ENCODE measurements at places on chromosomes 4 and X. TPM values are rescaled to one million over a fixed set of nuclear protein-coding genes. Genes with fewer than 3 reads are reported as not detected.

Gene MAGEA11
- not detected for total RNA-seq

Gene BTK
- total RNA-seq, result not detected

Gene CITED1
- 2.0 TPM for total RNA-seq

Gene TRAPPC2
- 9.6 TPM for total RNA-seq

Gene PNMA6A
- total RNA-seq, result 3.3 TPM

Gene MSANTD1
- total RNA-seq, result 0.37 TPM

Gene CT45A2
- not detected for total RNA-seq

Gene RASGEF1B
- 0.39 TPM for total RNA-seq

Gene SHROOM3
- 1.6 TPM for total RNA-seq

Gene RBPJ
- total RNA-seq, result 121 TPM

Gene CT45A1
- total RNA-seq, result not detected

Gene GPRASP3
- total RNA-seq, result 2.6 TPM

Gene IL2RG
- total RNA-seq, result not detected

Gene DIPK2B
- not detected for total RNA-seq

Gene ARX
- not detected for total RNA-seq

Gene GUCY1A1
- total RNA-seq, result under 0.01 TPM

Gene KIAA1210
- total RNA-seq, result not detected

Gene PLS3
- total RNA-seq, result 117 TPM

Gene RXFP1
- total RNA-seq, result 0.98 TPM

Gene GPR173
- 3.1 TPM for total RNA-seq

Gene XAGE3
- not detected for total RNA-seq

Gene CLGN
- 0.98 TPM for total RNA-seq

Gene ADH4
- total RNA-seq, result not detected

Gene INTU
- 3.3 TPM for total RNA-seq

Gene TMEM271
- total RNA-seq, result not detected

Gene CENPI
- 30.7 TPM for total RNA-seq

Gene SRPK3
- total RNA-seq, result 0.39 TPM

Gene BEND2
- not detected for total RNA-seq

Gene F8A2
- total RNA-seq, result not detected

Gene CENPVL2
- under 0.01 TPM for total RNA-seq

Gene REELD1
- not detected for total RNA-seq

Gene NXF2
- total RNA-seq, result not detected

Gene STBD1
- 2.0 TPM for total RNA-seq

Gene PROM1
- total RNA-seq, result not detected

Gene GABRA4
- total RNA-seq, result not detected

Gene MAGEA9B
- not detected for total RNA-seq

Gene MGARP
- total RNA-seq, result 1.8 TPM

Gene P2RY8
- total RNA-seq, result not detected

Gene DCAF4L1
- total RNA-seq, result under 0.01 TPM

Gene APLN
- 0.78 TPM for total RNA-seq

Gene CYTL1
- 0.37 TPM for total RNA-seq

Gene PRDM5
- 13.2 TPM for total RNA-seq

Gene CCNB3
- 0.73 TPM for total RNA-seq

Gene ADGRG4
- not detected for total RNA-seq

Gene SLC10A6
- not detected for total RNA-seq

Gene CYLC1
- total RNA-seq, result not detected

Gene EVC
- 47.3 TPM for total RNA-seq

Gene CCDC110
- total RNA-seq, result 0.20 TPM

Gene PCSK1N
- total RNA-seq, result 0.37 TPM

Gene MMGT1
- 20.9 TPM for total RNA-seq
